ENCODE measurements at places on chromosomes 1 and 21. TPM values are rescaled to one million over a fixed set of nuclear protein-coding genes. Genes with fewer than 3 reads are reported as not detected.

DNA sequence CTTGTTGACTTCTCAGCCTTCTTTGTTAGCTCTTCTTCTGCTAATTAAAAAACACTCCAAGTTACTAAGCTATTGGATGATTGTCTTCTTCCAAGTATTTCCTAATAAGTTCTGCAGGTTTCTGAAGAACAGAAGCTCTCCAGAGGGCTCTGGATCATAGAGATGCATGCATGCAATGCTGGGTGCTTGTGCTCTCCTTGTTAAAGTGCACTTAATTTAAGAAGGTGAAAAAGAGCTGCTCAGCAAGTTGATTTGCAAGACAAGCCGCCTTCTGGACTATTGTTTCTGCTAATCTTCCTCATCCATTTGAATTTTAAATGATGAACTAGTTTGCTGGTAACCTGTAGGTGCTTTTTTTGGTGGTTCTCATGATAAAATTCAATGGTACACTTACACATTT is 16.1 kb downstream of the RRP15 start:
- no peak for DNase-seq

DNA sequence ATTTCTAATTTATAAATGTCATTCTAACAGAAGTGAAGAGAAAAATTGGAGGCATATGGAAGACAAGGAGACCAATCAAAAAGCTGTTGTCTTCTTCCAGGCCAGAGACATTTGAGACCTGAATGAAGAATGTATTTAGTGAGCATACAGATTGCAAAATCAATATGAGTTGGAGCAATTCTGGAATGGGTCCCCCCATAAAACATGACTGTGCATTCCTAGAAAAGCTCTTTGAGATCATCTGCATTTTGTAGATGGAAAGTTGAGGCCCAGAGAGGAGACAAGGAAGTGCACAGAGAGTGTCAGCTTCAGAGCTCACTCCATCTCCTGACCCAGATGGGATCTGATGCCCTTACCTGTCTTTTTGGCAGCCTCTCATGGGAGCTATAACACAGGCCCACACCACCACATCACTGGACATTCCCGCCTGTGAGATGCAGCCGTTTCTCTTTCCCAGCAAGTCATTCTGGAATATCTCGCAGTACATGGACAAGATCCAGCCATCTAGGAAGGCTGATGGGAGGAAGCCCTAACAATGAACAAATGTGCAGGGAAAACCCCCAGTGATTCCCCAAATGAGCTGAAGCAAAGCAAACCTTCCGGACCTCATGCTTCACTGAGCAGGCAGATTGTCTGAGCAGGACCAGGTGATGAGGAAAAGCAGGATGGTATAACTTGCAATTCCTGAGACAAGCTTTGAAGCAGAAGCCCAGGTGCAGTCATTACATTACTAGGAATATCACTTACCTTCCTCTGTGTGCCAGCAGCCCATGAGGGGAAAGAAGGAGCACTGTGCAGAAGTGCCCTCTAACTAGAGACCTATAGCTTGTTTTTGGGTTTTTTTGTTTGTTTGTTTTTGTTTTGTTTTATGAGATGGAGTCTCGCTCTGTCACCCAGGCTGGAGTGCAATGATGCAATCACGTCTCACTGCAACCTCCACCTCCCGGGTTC is 445.6 kb downstream of the PLPP3 start:
- no peak for DNase-seq

The MSH4 gene
- total RNA-seq = 0.52 TPM

DNA sequence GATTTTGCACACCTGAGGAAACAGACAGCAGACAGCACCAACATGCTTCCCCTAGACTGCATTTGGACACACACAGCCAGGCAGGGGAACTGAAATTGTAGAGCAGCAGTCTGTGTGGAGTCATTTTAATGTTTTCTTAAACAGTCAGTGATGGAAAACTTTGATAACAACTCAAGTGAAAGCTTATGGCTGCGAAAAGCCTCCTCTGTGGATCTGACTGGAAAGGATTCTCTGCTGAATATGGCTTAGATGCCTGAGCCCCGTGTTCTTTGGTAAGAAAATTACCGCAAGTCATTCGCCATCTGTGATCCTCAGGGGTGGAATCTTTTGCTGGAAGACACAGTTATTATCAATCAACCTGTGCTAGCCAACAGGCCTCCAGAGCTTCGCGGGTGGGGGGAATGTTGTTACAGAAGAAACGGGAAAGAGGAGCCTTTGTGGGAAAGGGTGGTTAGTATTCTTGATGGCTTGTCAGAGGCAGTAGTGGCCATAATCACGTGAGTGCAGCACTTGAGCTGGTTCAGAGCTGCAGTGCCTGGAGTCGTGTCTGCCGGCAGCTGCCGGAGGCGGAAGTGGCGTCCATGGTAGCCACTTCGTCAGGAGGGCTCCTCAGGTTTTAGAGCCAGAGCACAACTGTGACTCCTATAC is 204.7 kb downstream of the ST6GALNAC3 start:
- no peak for DNase-seq

GRCh38 chr1:55428944-55429931 is 214.1 kb upstream of the USP24 start:
- no peak for DNase-seq

GRCh38 chr1:159005161-159005560 is 4.5 kb upstream of the IFI16 start:
- no peak for DNase-seq

GRCh38 chr1:26009796-26010447 is 11.7 kb upstream of the EXTL1 start:
- no peak for DNase-seq

- peak; percentile 62 for DNase-seq
Measured at GRCh38 chr1:2547210-2548067, 8.7 kb upstream of the TNFRSF14 start.

DNA sequence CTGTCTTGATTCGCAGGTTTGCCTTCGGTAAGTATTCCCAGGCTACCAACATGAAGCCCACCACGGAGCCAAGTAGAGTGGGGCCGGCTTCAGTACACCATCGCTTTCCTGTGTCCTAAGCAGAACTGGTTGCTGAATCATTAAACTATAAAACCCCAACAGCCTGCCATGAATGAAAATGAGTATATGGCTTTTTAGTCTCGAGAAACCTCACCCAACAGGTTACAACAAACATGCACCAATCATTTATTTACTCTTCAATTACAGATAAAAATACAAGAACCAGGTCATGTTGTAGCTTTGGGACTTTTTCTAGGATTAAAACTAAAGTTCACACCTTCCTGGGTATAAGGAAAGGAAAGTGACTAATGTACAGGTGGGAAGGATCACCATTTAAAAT is 7.6 kb downstream of the TMPRSS2 start:
- DNase-seq = no peak

The CFHR5 gene
- not detected for total RNA-seq

The FCRL5 gene
- total RNA-seq = 0.23 TPM

GRCh38 chr21:37837381-37837780 is 78.9 kb downstream of the KCNJ6 start:
- DNase-seq = no peak

- DNase-seq = no peak
Measured at GRCh38 chr1:214019499-214019898, 31.7 kb downstream of the PROX1 start.

All from natural killer cell (primary cell).